Osteocyte (in vitro differentiated cells): ENCODE measurements at places on chromosomes 5 and 9. TPM values are rescaled to one million over a fixed set of nuclear protein-coding genes. Genes with fewer than 3 reads are reported as not detected.

Gene PDE6A
- not detected in 2 replicates for total RNA-seq

Gene LTC4S
- total RNA-seq, result 1.1 and 2.4 TPM in 2 replicates

Gene FUT7
- 0.13 TPM in 1 of 2 replicates, not detected in the other for total RNA-seq

Gene SLC23A1
- not detected in 2 replicates for total RNA-seq

Gene GALNT12
- not detected in 2 replicates for total RNA-seq

Gene ANKRD31
- total RNA-seq, result 0.13 and 0.18 TPM in 2 replicates

Gene CDC20B
- total RNA-seq, result not detected in 2 replicates

Gene TMEM252
- total RNA-seq, result not detected in 2 replicates

Gene SMU1
- total RNA-seq, result 22.4 and 23.0 TPM in 2 replicates

GRCh38 chr5:78649211-78649695 lies 681 bp upstream of the LHFPL2 start:
- DNase-seq, result no peak

- DNase-seq, result no peak
Measured at GRCh38 chr5:107532169-107532878, 138.4 kb downstream of the EFNA5 start.

DNA sequence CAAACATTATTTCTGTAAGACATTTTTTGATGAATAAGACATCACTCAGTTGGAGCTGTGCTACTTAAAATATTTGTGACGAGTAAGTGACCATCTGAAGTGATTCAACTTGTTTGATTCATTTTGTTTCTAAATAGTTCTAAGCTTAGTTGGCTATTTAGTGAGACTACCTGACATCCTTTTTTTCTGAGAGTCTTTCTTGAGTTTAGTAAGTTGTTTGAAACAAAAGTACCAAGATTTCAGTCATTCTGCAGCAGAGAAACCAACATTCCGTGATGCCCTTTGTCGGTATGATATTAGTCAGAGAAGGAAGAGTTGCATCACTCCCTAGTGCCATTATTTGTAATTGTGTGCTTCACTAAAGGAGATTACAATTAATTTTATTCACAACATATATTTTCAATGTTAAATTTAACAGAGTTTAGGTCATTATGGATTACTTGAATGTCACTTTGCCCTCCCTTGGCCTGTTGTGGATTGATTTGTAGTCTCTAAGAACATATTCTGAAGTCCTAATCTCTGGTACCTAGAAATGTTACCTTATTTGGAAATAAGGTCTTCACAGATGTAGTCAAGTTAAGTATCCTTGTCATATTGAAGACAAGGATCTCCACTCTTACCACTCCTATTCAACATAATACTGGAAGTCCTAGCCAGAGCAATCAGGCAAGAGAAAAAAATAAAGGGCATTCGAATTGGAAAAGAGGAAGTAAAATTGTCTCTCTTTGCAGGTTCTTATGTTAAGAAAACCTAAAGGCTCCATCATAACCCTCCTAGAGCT lies 212.2 kb downstream of the PCSK1 start:
- no peak for DNase-seq

GRCh38 chr9:130866474-130866965 lies 30.1 kb downstream of the QRFP start:
- DNase-seq, result peak; percentile 92

GRCh38 chr9:131449276-131449675 lies 53.4 kb upstream of the POMT1 start:
- no peak for DNase-seq

- no peak for DNase-seq
Measured at GRCh38 chr5:167217097-167217743, 1074.2 kb upstream of the WWC1 start.

GRCh38 chr5:43874772-43875171 lies 271.8 kb downstream of the NNT start:
- DNase-seq, result no peak

GRCh38 chr5:79191457-79191856 lies 44.5 kb upstream of the JMY start:
- DNase-seq, result no peak

- DNase-seq, result no peak
Measured at GRCh38 chr5:125402787-125403186, 656.3 kb upstream of the ZNF608 start.

GRCh38 chr5:10464173-10464572 lies 22.5 kb downstream of the ROPN1L start:
- DNase-seq, result no peak

- DNase-seq, result no peak
Measured at GRCh38 chr5:150779397-150780186, 1.0 kb downstream of the SMIM3 start.

DNA sequence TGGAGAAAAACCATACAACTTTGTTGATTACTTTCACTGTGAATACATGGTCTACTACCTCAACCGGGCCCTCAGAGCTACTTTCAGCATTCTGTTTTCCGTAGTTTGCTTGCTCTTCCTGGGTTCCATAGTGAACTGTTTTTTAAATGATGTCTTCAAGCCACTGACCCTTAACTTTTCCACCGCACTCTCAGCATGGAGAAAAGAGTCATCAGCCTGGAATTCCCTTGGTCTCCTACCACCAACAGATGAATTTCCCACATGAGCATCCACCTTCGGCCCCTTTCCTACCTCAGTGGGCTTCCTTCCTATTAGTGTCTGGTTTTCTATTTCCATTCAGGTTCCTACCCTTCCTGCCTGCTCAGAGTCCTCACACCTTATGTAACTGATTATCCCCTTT lies 135.9 kb upstream of the ADAMTSL1 start:
- DNase-seq, result no peak

- no peak for DNase-seq
Measured at GRCh38 chr9:36036253-36036779, 397 bp upstream of the RECK start.
